ENCODE measurements at places on chromosomes 16 and 17.

GRCh38 chr17:81858967-81859905 is 1.1 kb downstream of the P4HB start:
- no peak for DNase-seq

- DNase-seq = peak; percentile 61
Measured at GRCh38 chr17:34146440-34147043, 108.5 kb upstream of the CCL2 start.

- DNase-seq = no peak
Measured at GRCh38 chr17:54882950-54883349, 17.7 kb upstream of the TOM1L1 start.

GRCh38 chr16:4601036-4601863 is 13.4 kb downstream of the UBALD1 start:
- DNase-seq = no peak

DNA sequence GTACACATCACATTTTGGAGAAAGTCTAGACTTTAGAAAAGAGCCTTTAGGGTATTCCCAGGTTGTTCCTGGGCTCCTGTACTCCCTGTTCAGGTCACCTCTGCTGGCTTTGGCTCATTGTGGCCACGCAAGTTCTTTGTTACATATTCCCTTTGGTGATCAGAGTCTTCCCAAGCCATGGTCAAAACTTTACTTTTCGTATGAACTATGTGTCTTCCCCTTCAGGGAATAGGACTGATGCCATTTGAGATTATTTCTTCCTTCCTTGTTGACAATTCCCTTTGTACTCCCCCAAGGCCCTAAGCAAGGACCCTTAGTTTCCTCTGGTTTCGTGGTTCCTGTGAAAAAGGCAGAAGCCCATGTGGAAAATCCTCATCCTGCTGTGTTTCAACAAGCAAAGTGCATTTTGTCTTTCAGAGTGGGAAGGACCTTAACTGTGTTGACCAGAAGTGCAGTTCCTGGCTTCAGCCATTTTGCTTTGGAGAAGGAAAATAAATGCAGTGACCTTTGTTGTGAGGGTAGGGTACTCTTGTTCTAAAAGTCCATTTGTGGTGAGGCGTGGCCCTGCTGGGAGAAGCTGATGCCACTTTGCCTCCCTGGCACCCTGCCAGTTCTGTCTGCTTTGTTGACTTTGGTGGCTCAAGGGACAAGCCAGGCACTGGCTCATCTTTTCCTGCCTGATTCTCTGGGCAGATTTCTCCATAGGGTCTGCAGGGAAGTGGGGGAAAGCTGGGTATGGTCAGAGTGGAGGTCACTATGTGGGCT is 55.1 kb downstream of the ZNRF1 start:
- no peak for DNase-seq

DNA sequence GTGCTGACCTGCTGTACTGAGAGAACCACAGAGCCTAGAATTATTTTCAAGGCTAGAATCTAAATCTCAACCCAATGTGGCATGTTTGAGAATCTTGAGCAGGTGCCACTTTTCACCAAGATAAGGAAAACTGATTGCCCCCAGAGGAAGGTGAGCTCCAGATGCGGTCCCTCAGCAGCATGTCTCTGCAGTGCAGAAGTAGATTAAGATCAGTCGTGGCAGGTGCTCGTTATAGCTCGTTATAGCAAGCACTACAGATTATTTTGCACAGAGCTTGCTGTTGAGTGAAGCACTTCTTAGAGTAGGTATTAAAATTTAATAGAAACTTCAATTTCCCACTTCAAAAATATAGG is 176.0 kb downstream of the AATF start:
- no peak for DNase-seq

DNA sequence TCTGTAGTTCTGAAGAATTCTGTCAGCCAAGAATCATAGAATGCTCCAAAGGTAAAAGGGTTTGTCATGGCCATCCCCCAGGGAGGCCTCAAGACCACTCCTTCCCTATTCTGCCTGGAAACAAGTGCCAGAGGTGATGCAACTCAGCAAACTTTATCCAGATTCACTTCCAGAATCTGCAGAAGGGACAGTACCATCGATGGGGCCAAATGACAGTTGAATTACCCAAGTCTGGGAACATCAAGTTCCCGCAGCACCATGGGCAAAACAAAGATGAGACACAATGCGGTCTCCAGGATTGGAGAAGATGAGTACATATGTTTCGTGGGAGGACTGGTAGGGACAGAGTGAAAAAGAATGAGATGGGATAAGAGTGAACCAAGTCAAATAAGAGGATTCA is 13.7 kb upstream of the TAT start:
- DNase-seq = no peak

- DNase-seq = no peak
Measured at GRCh38 chr17:50238601-50239280, 35.5 kb upstream of the TMEM92 start.

- DNase-seq = no peak
Measured at GRCh38 chr17:38606646-38607611, 1.2 kb upstream of the SRCIN1 start.

GRCh38 chr16:51458356-51459140 is 307.5 kb upstream of the SALL1 start:
- DNase-seq = no peak

DNA sequence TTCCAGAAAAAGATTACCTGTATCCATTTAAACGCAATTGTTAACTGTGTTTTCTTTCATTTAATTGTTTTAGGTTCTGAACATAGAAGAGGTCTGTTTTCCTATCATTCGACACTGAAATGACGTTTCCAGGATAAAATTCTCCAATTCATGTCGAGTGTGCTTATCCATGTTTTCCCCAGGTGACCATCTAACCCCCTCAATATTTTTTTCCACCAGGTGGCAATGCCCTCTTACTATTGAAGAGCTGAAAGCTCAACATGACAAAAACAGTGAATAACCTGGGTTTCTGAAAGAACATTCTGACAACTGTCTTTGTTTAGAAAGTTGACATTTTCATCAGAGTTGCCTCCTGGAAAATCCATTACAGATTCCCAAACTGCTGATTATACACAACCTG is 948.7 kb downstream of the KCNJ2 start:
- no peak for DNase-seq

DNA sequence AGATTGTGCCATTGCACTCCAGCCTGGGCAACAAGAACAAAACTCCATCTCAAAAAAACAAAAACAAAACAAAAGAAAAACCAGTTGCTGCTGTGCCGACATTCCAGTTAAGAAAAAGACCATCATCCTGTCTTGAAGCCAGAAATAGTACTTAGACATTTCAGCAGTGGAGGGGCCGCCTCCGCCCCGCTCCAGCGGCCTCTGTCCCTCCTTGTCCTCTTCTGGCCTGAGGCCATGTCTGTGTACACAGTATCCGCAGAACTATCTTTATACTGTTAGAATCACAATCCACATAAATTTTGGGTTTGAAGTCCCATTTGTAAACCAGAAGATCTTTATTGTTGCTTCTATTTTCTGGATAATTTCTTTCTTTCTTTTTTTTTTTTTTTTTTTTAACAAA is 24.9 kb downstream of the ZC3H18 start:
- DNase-seq = no peak

All from stimulated activated CD4-positive, alpha-beta T cell treated with anti-CD3 and anti-CD28 coated beads, Interleukin-1b, Interleukin-23, amount 100 ng/mL, for 48 hours (primary cell).